ENCODE measurements at places on chromosomes 6 and 20.

- no peak for DNase-seq
Observed at GRCh38 chr20:35972462-35972861, 4.1 kb downstream of the CNBD2 start.

DNA sequence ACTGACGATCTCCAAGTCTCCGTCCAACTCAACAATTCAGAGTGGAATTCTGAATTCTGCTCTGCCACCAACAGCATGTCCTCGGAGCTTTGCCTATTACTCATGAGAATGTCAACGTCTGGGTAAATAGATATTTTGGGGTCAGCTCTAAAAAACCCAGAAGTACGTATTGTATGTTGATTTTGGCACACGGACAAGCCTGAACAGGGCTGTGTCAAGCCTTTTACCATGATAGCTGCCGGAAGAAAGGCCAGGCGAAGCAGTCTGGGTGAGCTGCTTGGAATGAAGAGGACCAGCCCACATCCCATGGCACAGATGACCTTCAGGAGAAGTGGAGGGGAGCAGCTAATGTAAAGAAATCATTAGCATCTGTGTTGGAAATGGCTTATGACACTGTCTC is 88.0 kb upstream of the JAG1 start:
- DNase-seq, result no peak

GRCh38 chr6:132866762-132867449 is 52.5 kb downstream of the RPS12 start:
- no peak for DNase-seq

DNA sequence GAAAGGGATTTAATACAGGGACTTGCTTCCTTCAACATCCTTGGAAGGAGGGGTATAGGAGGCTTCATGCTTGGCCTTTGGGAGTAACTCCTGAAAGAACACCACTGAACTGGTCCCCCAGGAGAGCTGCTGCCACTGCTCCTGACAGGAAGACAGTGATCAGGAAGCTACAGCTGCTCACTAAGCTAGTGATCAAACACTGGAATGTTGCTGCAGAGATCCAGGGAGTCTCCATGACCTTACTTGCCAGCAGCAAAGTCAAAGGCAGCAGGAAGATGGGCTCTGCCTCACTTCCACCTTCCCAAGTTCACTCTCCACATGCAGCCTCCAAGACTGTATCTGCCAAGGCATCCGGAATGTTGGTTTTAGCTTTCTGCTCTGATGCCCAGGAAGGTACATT is 31.8 kb downstream of the PIM1 start:
- DNase-seq, result no peak

DNA sequence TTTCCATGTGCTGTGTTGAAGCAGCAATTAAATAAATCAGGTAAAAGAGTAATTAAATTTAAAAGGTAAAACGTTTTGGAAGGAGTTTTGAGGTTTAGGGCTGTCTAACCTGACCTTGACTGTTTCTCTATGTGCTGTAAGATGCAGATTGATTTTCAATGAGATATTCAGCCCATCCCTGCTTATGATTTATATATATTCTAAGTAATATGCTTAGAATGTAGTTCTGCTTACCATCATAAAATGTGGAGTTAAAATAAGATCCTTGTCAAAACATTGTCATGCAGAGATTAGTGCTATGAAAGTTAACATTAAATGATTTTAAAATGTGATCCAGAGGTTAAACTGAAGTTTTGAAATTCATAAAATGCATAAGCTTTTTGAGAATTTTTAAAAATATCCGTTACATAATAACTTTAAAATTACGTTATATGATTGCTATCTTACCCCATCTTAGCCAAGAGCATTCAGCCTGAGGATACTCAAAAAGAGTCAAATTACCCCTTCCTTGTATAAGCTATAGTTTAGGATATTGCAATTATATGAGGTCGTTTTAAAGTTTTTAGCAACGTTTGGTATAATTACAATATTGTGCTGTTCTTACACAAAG is 122.5 kb downstream of the MTHFD1L start:
- DNase-seq, result no peak

- DNase-seq, result no peak
Observed at GRCh38 chr6:11900662-11901598, 111.2 kb upstream of the HIVEP1 start.

DNA sequence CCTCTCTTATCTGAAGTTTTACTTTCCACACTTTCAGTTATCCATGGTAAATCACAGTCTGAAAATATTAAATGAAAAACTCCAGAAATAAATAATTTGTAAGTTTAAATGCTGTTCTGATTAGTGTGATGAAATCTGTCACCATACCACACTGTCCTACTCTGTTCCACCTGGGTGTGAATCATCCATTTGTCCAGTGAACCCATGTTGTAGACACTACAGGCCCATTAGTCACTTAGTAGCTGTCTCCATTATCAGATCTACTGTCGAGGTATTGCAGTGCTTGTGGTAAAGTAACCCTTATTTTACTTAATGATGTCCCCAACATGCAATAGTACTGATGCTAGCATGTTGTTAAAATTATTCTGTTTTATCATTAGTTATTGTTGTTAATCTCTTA is 29.2 kb upstream of the MMS22L start:
- no peak for DNase-seq

DNA sequence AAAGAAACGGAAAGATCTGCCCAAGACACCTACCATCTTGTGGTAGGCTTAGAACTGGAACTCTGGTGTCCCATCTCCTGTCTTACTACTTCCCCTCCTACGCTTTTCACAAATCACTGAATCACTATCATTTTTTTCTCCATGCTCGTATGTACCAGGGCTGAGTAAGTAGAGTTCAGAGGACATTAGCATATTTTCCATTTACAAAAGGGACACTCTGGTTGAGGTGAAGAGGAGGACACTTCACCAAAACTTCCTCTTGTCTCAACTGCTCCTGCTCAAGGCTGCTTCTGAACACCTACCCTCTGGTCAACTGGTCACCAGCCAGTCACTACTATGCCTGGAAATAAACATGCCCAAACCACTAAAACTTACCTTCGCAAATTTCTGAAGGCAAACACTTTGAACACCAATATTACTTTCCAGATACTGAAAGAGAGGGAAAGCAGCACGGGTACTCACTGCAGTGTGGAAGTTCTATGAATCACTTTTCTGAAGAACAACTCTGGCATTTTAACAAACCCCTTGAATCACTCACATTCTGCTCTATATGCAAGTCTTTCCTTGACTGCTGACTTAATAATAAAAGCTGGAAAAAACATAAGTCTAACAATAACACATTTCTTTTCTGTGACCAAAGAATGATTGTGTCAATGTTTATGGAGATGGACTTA is 123.3 kb downstream of the INSM1 start:
- DNase-seq, result no peak

DNA sequence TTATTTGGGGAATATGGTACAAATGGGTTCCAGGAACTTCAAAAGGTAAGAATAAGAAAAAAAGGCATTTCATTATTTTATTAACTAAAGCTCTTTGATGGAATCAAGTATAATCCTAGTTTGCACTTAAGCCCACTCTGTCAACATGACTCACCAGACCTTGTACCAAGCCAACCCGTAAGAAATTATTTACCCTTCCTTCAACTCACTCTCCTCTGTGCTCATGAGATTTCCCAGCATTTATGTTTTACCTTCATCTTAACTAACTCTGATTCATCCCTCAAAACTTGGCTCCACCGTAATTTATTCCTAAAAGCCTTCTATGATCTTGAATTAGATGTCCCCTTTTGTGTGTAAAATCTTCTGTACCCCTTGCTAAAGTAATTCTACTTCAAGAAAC is 308.7 kb downstream of the PKHD1 start:
- no peak for DNase-seq

DNA sequence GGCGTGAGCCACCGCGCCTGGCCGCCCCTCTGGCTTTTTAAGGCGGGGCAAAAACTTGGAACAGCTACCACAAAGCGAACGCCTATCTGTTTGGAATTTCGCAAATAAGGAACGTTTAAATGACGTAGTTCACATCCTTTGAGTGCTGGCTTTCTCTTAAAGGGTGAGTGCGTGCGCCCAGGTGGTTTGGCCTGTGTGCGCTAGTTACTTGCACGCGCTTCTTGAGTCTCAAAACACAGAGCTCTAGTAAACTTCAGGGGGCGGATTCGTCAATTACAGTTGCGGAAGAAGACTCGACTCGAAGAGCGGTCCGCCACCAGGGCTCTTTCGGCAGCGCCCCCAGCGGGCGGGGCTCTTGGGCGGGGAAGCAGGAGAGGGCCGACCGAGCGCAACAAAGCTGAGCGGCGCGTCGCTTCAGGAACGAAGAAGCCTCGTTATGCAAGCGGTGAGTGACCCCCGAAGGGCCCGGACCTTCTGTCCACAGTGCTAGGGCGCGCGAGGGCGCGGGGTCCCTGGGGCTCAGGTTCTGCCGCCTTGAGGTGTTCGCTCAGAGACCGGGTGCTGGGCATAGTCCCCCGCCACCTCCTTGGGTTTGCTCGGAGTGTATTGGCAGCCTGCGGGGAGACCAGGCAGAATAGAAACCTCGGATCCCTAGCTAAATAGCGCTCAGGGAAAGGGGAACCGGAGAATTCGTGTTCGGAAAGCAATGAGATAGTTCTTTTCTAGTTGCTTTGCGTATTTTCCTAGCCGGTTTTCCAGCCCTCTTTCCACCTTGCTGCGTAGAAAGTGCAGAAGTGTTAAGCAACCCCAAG is at the start of gene SYCP2L:
TSS of gene SYCP2L (plus strand) at position 362 of the 812 bp plus-strand sequence. CDS start at position 437, 75 bp downstream.
- DNase-seq, result no peak

- DNase-seq, result peak; percentile 44
Observed at GRCh38 chr20:9978397-9979004, 56.3 kb upstream of the ANKEF1 start.

DNA sequence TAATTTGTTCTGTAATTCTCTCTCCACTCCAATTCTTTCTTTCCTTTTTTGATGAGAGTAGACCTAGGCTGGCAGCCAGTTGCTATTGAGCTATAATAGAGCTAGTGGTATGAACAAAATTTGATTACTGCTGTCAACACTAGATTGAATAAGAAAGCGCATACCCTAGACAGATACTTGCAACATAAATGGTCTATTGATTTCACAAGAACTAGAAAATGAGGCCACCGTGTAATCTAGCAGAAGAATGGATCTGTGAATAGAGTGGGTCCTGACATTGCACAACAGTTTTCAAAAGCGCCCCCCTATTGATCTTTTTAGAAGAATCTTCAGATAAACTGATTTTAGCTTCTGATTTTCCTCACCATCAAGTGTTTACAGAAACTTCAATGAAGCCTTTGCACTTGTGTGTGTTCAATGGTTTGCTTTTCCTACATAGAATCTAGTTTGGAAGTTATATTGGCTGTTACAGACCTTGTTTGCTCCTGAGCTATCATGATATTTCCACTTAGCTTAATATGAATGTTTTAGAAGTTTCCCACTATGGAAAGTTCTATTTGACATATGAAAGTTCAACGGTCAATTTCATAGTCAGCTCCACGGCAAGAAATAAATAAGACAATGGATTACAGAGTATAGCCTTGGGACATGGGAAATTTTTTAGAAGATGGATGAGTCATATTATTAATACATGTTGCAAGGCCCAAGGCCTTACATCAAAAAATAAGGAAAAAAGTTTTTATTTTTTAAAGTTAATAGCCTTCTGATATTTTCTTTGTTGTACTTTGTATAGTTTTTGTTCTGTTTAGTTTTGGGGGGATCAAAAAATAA is 55.6 kb downstream of the UTRN start:
- no peak for DNase-seq

DNA sequence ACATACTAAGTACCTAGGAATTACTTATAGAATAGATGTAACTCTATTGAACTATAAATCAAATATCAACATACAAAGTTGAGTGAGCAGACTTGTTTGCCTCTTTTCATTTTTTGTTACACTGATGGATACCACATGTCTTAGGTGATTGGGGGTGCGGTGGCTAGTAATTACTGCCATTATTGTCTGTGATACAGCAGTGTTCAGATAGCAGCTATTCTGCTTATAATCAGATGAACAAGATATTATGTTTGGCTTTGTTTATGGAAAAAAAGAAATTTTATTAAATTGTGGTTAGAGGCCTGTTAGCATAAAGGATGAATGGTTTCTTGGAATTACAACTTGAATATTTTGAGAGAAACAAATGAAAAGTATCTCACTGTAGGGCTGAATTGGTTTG is 55.9 kb downstream of the KCNQ5 start:
- no peak for DNase-seq

- DNase-seq, result peak; percentile 31
Observed at GRCh38 chr6:111566873-111567517, 38.7 kb downstream of the TRAF3IP2 start.

DNA sequence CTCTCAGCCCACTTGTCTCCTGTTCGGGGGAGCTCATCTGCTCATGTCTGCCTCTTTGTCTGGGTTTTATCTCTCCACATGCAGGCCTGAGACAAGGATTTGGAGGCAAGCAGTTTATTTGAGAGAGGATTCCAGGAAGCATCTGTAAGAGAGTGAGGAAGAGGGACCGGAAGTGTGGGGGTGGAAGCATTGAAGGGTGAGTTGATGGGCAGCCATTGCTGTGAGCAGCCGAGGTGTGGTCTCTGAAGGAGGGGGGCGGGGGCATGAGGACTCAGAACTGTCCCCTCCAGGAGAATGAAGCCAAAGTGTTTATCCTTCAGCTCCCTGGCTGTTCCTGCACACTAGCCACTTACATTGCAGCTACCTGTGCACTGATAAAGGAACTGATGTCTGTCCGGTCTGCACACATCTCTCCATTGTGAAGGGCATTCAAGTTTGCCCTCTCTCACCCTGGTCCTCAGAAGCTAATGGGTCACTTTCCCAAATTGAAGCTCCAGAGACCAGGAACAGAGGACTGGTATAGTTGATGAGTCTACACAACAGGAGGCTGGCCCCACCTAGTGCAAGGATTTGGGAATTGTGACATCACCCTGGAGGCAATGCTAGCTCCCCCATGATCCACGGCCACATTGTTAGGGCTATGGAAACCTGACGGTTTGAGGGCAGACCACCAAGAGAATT is 100.5 kb upstream of the FOXA2 start:
- DNase-seq, result no peak

GRCh38 chr20:37816726-37817125 is 86.2 kb upstream of the VSTM2L start:
- no peak for DNase-seq

DNA sequence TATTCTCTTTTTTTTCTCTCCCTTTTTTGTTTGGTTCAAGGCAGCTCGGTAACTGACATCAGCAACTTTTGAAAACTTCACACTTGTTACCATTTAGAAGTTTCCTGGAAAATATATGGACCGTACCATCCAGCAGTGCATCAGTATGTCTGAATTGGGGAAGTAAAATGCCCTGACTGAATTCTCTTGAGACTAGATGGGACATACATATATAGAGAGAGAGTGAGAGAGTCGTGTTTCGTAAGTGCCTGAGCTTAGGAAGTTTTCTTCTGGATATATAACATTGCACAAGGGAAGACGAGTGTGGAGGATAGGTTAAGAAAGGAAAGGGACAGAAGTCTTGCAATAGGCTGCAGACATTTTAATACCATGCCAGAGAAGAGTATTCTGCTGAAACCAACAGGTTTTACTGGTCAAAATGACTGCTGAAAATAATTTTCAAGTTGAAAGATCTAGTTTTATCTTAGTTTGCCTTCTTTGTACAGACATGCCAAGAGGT is 10.6 kb downstream of the HEY2 start:
- no peak for DNase-seq

DNA sequence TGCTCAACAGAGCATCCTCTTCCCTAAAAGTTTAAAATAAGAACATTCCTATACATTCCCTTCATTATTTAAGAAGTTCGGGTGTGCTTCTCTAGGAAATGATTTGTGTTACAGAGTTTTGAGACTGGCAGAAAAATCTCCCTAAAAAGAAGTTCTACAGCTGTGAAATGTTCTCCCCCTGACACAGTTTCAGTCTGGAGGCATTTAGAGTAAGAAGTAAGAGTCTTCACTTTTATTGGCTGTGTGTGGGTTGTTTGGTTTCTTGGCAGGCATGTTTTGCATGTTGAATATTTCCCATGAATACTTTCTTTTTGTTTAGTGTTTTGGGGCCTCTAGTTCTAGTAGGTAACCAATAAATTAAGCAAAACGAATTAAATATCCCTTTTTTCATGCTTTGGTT is 195.9 kb downstream of the TENT5A start:
- DNase-seq, result no peak
